SW 1271 (cell line): ENCODE measurements at places on chromosomes 11 and 22.

- DNase-seq: no peak
Measured at GRCh38 chr11:94869186-94869585, 101.0 kb downstream of the AMOTL1 start.

DNA sequence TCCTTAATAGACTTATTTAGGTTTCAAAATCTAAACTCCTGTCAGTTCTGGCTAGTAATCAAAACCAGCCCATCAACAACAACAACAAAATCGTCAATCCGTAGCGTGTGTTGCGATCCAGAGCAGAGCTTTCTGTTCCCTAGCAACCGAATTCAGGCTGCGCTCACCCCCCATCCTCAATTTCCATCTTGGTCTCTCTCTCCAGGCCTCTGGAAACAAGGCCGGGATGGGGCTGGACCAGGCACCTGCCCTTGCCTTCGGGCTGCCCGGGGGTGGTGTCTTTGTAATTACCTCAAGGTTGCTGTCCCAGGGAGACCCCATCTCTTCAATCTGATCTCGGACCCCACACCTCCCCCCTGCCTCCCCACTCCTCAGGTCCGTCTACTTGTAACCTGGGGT lies 1341.5 kb downstream of the BRD1 start:
- DNase-seq: no peak

DNA sequence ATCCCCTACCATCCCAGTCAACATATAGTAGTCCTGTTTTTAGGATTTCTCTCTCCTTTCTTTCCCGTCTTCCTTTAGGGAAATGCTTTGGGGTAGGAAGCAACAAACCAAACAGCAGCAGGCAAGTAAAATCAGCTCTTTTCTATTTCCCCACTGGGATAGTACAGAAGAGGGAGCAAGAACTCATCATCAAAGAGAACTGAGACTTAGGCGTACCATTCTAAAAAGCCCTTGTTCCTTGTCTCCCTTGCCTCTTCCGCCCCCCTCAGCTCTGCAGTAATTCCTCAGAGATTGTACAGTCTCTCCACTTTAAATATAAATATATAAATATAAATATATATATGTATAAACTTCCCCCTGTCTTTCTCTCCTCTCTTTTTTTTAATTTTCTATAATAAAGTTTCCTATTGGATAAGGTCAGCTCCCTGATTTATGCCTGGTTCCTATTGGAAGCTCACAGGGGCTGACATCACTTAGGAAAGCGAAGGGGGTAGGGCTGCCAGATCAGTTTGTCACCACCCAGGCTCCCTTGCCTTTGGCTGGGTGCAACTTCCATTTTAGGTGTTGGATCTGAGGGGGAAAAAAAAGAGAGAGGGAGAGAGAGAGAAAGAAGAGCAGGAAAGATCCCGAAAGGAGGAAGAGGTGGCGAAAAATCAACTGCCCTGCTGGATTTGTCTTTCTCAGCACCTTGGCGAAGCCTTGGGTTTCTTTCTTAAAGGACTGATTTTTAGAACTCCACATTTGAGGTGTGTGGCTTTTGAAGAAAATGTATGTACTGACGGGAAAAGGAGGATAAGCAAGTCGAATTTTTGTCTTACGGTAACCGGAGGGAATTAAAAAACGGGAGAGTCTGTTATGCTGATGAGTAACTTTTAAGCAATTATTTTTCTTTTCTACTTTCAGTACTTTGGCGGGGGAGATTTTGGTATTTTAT lies at the start of gene CTNND1:
Gene CTNND1, plus strand, starts transcription at position 502 of the 934 bp plus-strand sequence. CDS start 29,677 bp downstream, outside the sequence.
- DNase-seq: peak; percentile 96

- DNase-seq: no peak
Measured at GRCh38 chr11:64500176-64501013, 90.6 kb upstream of the SLC22A12 start.

DNA sequence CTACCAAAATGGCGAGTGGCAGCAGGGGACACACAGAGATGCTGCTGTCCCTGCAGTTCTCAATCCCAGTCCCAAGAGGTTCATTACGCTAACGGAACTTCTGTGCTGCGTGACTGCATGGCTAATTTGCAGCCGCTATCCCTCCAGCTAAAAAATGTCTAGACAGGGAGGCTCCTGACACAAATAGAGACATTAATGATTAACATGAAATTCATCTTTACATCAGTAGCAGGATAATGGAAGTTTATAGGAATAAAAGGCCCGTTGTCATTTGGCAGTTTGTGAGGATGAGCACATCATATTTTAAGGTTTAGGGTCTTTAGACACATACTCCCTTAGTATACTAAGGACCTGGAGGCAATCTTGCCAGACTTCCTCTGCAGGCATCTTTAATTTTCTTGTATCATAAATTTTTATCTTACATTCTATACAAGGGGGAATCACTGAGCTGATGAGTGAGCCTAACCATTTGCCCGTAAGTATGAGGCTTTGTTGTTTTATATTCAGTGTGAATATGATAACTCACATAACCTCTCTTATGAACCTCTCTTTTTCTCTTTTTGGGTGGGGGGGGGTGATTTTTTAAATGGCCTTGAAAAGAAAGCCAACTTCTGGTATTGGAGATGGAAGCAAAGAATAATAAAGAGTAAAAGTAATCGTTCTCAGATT lies 99.8 kb upstream of the OR9G4 start:
- DNase-seq: no peak

GRCh38 chr11:128483211-128483788 lies 104.1 kb downstream of the ETS1 start:
- DNase-seq: no peak

GRCh38 chr11:107821199-107821927 lies 37.2 kb downstream of the SLC35F2 start:
- DNase-seq: no peak

DNA sequence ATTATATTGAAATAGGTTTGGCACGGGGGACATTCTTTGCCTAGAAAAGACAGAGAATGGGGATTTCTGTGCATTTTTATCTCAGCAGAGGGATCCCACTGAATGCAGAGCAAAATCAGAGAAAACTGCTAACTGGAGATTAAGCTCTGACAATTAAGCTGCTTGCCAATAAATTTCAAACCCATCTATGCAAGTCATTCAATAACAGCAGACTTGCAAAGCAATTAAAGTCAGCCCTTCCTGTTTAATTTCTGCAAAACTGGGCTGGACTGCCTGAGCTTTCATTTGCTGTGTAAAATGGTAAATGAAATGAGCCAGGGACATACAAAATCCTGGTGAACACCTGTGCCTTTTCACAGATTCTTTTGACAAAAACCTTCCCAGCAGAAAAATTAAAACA lies 1273.9 kb upstream of the CNTN5 start:
- no peak for DNase-seq

DNA sequence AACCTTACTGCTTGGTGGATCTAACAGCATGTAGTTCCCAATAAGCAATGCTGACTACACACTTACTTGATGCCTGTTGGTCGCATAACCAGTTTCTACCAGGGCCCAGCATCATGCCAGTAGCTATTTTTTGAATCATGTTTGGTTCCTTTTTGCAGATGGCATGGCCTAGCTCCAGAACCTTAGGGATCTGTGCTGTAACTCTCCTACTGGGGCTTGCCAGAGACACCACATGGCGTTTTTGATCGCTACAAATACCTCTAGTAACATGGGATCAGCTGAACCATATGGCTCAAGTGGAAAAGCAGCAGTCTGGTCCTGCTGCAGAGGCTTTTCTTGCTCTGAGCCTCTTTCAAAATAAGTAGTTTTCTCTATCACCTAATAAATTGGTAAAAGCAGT lies 654.6 kb upstream of the API5 start:
- no peak for DNase-seq

GRCh38 chr11:9397746-9398680 lies 13.6 kb downstream of the IPO7 start:
- DNase-seq: no peak

DNA sequence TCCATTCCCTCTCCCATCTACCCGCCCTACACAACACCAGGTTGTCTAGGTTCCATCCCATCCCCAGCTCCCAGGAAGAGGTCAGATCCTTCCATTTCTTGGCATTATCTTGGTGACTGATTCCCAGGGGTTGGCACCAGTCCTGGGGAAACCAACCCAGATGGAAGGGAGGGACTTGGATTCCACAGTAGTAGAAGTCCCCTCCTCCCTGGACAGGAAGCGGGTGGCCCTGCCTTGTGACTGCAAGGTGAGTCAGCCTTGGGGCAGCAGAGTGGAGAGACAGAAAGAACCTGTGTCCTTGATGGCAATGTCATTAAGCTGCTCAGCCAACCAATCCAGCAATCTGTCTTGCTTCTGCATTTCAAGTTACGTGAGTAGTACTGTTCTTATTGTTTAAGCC lies 26.5 kb downstream of the SYT13 start:
- DNase-seq: peak; percentile 28

GRCh38 chr22:40400159-40400558 lies 29.8 kb downstream of the SGSM3 start:
- no peak for DNase-seq

- no peak for DNase-seq
Measured at GRCh38 chr11:57775491-57775890, 13.9 kb downstream of the CTNND1 start.

GRCh38 chr22:21921729-21922128 lies 30.9 kb downstream of the PPM1F start:
- DNase-seq: no peak

DNA sequence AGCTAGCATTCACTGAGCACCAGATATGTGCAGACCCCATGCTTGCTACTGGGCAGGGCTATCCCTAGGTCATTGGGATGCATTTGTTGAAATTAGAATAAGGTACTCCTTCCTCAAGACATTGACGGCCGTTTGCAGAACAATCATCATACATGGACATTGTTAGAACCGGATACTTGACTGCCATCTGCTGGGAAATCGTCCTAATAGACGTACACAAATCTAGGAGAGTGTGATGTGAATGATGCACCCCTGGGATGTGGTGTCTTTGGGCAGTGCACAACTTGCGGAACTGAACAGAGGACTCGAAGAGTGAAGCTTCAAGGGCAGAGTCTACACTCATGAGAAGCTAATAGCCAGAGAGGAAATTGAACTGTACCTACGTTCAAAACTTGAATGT lies 35.9 kb downstream of the MYO18B start:
- DNase-seq: peak; percentile 57

DNA sequence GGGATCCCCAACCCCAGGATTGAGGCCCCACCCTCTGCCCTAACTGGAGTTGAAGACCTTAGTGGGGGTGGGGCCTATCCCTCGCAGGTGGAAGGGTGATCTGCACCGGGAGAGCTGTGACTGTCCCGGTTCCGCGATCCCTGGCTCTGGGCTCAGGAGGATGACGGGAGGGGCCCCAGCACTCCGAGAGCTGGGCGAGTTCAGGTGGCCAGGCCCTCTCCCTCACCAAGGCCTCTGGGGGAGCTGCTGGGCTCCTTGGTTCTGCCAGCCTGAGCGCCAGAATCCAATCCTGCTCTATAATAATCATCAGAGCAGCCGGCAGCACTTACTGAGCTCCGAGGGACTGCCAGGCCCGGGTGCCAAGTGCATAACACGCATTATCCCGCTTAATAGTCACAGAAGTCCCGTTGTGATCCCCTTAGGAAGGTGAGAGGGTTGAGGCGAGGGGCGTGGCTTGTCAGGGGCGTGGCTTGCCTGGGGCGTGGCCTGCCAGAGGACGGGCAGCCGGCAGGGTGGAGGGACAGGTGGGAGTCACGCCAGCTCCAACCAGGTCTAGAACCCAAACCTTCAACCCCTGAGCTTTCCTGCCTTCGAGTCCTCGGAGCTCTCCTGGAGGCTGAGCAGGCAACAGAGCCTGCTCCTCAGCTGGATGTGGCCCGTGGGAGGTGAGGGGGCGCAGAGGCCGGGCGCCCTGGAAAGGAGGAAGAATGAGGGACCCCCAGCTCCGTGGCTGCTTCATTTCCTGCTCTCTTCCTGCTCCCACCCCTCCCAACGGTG lies 7.3 kb upstream of the SYT7 start:
- DNase-seq: no peak

- peak; percentile 31 for DNase-seq
Measured at GRCh38 chr11:75214411-75214821, 26.2 kb upstream of the TPBGL start.
